Amygdala (tissue), 56 donors: ENCODE measurements at places on chromosomes 1 and 21.

DNA sequence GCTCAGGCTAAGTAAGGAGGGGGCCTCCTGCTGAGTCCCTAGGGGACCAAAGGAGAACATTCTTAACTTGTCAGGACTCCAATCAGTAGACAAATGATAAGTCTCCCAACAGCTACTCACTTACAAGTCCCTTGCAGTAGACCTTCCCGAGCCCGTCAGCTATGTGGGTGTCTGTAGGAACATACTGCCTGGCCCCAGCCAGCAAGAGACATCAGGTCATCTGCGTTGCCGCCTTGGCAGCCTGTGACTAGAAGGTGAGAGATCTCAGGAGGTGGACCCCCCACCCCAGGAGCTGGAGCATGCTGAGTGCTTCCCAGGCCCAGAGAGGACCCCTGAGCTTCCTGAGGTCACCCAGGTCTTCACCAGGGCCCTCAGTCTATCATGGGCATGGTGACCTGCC is 250.5 kb downstream of the C1orf94 start:
- DNase-seq: no peak

- DNase-seq: no peak
Observed at GRCh38 chr21:43949499-43950208, 62.5 kb upstream of the TRAPPC10 start.

- DNase-seq: no peak
Observed at GRCh38 chr21:33388188-33388587, 15.0 kb upstream of the IFNGR2 start.

GRCh38 chr1:97489834-97490233 is 431.0 kb downstream of the DPYD start:
- no peak for DNase-seq

DNA sequence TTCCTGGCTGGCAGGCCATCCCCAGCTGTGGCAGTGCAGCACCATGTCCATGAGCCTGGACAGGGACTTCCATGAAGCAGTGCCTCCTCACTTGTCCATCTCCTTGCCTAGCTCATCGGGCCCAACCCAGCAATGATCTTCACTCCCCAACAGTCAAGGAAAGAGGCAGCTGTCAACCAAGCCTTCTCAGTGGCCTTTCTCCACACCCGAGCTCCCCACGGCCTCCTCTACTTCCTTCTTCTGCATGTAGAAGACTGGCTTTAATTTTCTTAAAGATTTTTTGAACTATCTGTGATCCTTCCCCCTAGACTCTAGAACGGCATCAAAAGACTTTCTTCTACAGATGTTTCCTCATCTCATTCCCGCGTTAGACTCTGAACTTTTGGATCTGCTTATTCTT is 65.5 kb upstream of the COA6 start:
- DNase-seq: no peak

GRCh38 chr1:7956218-7957032 is 5.1 kb upstream of the PARK7 start:
- no peak for DNase-seq

GRCh38 chr21:19993268-19993667 is 1004.9 kb upstream of the NCAM2 start:
- DNase-seq: no peak

- DNase-seq: no peak
Observed at GRCh38 chr1:90074970-90075391, 80.1 kb downstream of the ZNF326 start.

DNA sequence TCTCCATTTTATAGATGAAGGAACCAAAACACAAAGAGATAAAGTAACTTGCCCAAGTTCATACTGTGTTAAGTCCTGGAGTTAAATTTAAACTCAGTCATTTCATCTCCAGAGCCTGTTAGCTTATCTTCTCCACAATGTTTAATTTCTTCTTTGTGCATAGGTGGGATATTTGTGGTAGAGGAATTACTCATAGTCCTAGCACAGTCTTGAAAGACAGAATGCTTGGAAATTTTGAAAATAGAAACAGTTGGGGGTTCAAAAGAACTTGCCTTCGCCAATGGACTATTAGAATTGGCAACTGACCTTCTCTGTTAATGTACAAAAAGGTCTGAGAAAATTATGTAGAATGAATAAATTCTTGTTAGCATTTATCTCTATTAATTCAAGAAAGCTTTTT is 832.0 kb upstream of the PRMT6 start:
- no peak for DNase-seq

DNA sequence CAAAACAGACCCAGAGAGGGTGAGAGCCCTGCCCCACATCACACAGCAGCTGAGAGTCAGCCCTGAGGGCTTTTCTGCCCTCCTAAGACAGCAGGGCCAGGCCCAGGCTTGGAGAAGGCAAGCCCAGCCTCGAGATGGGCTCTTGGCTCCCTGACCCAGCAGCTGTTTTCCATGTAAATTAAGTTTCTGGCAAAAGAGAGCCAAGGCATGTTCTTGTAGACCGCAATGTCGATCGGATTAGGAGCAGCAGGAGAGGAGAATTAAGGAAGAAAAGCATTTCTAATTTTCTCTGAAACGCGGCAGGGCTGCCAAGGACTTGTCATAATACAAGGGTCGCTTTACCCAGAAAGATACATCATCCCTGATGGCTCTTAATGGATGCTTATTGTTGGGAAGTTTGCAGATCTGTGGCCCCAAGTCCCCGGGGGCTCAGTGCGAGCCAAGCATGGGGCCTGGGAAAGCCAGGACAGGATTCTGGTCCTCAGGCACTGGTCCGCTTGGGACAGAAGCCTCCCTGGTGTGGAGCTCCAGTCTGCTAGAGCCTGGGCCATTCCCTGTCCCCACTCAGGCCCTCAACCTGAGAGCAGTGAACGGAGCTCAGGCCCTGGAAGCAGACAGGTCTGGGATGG is 62.8 kb downstream of the DMRTB1 start:
- DNase-seq: no peak

DNA sequence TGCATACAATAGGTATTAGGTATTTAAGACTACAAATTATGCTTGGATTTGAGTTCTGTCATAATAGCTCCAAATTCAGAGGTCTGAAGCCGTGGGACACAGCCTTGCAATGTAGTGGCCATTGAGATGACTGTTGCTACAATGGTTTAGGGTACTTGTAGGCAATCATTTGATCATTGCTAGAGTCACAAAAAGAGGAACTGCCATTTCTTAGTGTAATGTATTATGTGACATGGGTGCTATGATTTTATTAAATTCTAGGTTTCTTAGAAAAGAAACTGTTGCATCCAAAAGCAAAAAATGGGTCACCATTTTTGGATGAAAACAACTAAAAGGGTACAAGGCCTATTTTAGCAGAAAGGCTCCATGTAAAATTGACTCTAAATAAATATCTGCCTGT is 129.9 kb upstream of the ZNF644 start:
- no peak for DNase-seq

GRCh38 chr1:3382326-3383057 is 72.0 kb upstream of the ARHGEF16 start:
- DNase-seq: no peak

- no peak for DNase-seq
Observed at GRCh38 chr1:22776035-22776613, 65.5 kb downstream of the EPHB2 start.

GRCh38 chr1:102961549-102961948 is 146.8 kb downstream of the COL11A1 start:
- no peak for DNase-seq

GRCh38 chr1:109263597-109264378 is 14.4 kb downstream of the CELSR2 start:
- peak; percentile 73 for DNase-seq

DNA sequence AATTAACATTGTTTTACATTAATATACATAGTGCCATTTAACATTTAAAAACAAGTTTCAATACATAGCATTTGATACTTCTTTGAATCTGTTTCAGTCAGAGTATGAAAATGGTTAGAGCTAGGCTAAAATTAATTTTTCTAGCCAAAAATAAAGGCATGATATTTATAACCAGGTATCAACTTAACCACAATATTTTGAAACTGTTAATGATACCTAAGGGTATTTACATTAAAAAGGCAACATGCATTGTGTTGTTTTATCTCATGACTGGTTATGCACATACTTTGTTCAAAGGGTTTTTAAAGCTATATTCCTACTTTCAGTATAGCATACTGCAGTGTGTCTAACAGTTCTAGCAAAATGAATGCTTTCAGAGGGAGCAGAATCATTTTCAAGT is 130.0 kb downstream of the HS2ST1 start:
- DNase-seq: no peak

GRCh38 chr1:201096041-201096461 is 16.2 kb downstream of the CACNA1S start:
- no peak for DNase-seq

GRCh38 chr1:212699625-212700222 is at the start of gene BATF3:
TSS of gene BATF3 (minus strand) at chr1:212699840. CDS start at chr1:212699762, 78 bp downstream.
- DNase-seq: no peak

DNA sequence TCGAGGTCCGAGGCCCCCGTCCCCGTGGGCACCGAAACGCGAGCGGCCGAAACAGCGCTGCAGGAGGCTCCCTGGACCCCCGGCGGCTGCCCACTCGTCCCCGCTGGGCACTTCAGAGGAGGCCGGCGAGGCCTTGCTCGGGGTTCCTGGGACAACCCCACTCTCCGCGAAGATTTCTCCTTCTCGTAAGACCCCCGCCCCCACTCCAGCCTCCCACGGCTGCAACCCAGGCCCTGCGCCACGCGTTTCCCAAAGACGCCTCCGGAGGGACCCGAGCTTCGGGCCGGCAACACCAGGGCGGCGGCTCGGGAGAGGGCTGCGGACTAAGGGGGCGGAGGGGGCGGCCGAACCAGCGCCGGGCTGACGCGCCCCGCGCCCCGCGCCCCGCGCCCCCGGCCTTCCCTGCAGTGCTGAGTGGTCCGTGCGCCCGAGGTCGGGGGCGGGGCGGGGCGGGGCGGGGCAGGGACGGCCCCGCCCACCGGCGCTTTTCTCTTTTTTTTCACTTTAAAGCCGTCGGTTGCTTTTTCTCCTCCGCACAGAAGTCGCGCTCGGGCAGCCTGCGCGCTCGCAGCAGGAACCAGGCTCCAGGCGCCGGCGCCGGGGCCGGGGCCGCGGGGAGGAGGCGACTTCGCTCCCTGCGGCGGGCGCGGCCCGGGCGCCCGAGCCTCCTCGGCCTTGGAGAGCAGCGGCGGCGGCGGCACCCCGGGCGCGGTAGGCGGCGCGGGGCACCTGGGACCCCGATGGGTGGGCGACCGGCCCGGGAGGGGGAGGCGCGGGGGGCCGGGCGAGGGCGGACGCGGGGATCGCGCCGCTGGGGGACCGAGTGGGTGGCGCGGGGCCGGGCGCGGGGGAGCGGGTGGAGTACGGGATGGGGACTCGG is at the start of gene SPSB1:
TSS of gene SPSB1 (plus strand) at position 534 of the 880 bp plus-strand sequence. CDS start 62,998 bp downstream, outside the sequence.
- peak; percentile 28 for DNase-seq

DNA sequence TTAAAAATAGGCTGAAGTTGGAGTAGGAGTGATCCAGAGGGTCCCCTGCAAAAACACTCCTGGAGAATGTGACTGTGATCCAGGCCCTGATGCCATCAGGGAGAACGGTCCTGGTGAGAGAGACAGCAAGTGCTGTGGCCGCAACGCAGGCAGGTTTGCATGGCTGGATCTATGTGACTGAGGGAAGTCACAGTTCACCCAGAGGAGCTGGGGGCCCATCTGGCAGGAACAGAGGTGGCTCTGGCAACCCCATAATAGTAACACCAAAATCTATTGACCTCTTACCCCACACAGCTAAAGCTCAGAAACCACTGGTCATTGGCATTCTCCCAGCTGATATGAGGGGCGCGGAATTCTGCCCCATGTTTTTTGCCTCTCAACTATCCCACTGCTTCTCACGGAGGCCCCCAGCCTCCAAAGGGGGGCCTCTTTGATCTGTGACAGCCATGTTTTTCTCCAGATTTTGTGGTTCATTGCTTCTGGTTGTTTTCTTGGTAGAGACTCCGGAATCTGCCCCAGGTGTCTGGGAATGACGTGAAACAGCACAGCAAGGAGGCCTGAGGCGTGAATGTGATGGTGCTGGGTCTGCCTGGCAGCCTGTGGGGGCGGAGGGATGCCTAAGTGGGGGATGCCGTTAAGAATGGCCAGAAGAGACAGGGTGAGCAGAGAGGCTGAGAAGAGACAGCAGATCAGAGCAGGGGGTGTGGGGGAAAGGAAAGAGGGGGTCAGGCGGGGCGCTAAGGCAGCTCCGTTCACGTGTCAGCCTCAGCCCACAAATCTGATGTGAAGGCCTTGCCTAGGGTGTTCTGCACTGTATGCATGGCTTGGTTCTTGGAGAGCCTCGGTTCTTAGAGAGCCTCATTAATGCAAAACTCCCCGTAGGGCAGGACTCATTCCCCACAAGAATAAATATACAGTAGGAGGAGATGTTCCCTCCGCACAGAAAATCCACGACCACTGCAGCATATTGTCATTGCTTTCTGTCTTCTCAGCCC is 23.5 kb downstream of the CASP9 start:
- no peak for DNase-seq

DNA sequence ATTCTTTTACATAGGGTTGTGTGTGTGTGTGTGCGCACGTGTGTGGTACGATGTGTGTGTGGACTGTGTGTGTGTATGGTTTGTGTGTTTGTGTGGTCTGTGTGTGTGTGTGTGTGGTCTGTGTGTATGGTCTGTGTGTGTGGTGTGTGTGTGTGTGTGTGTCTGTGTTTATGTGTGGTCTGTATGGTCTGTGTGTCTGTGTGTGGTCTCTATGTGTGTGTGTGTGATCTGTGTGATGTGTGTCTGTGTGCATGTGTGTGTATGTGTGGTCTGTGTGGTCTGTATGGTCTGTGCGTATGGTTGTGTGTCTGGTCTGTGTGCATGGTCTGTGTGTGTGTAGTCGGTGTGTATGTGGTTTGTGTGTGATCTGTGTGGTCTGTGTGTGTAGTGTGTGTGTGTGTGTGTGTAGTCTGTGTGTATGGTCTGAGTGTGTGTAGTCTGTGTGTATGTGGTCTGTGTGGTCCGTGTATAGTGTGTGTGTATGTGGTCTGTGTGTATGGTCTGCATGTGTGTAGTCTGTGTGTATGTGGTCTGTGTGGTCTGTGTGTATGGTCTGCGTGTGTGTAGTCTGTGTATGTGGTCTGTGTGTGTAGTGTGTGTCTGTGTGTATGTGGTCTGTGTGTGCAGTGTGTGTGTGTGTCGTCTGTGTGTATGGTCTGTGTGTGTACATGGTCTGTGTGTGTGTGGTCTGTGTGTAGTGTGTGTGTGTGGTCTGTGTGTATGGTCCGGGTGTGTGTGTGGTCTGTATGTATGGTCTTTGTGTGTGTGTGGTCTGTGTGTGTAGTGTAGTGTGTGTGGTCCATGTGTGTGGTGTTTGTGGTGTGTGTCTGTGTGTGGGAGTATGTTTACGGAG is 46.8 kb downstream of the RHOU start:
- no peak for DNase-seq

GRCh38 chr1:185154912-185155513 is 1.7 kb downstream of the TRMT1L start:
- no peak for DNase-seq

- DNase-seq: no peak
Observed at GRCh38 chr1:224683936-224684335, 67.8 kb downstream of the CNIH3 start.

- no peak for DNase-seq
Observed at GRCh38 chr1:246383791-246384190, 123.3 kb downstream of the SMYD3 start.

GRCh38 chr1:97145321-97145956 is 423.9 kb downstream of the PTBP2 start:
- peak; percentile 56 for DNase-seq

GRCh38 chr1:147099192-147099591 is 73.1 kb downstream of the PRKAB2 start:
- DNase-seq: no peak
